ENCODE measurements at places on chromosomes 1 and 21. TPM values are rescaled to one million over a fixed set of nuclear protein-coding genes. Genes with fewer than 3 reads are reported as not detected.

DNA sequence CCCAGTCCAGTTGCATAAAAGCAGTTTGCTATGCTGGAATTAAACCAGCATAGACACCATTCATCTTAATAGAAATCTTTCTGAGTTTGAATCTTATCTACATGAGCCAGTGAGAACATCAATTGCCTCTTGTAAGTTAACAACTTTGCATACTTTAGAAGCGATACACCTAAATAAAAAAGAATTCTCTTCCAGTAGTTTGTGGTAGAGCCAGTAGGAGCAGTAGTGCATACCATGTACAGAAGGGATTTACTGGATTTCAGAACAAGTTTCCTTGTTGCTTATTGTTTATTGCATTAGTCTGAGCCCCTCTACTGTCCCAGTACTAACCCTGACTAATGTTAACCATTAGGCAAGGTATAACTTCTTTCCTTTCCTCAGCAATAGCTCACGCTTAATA lies 313.1 kb downstream of the TGFB2 start:
- no peak for DNase-seq

DNA sequence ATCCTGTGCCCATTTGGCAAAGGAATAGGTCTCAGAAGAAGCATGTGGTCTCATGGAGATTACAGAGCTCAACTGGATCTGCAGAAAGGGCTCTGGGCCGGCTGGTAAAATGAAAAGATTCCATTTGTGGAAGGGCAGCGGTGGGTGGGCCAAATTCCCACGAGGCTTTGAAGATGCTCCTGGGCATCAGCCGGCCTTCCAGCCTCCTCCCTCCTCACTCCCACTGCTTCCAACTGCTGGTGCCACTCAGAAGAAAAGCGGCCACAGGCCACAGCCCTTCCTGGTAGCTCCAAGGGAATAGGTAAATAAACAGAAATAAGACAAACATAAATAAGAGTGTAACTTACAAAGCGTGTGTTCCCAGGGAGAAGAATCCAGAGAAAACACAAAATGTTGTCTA lies 136.3 kb upstream of the SLC44A3 start:
- no peak for DNase-seq

GRCh38 chr1:82110366-82111254 lies 309.9 kb downstream of the ADGRL2 start:
- no peak for DNase-seq

Gene ZNF648
- not detected for total RNA-seq

- DNase-seq: no peak
These were observed 171.0 kb downstream of the EIF4G3 start for GRCh38 chr1:21005466-21006239.

DNA sequence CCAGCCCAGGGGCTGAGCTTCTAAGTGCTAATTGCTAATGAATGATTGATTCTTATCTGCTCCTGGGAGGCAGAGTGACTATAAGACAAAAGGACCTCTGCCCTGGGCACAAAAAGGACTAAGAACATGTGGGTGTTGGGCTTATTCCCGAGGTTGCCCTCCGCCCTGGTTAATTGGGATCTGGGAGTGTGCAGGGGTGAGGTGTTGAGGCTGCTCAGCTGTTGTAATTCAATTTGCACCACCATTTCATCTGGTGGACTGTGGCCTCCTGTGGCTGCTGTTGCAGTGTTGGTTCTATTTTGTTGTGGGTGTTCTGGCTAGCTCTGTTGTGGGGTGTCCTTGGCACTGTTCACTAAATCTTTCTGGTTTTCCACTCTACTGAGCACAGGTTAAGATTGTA lies 13.3 kb downstream of the KNCN start:
- no peak for DNase-seq

- no peak for DNase-seq
These were observed 30.4 kb downstream of the ZNF281 start for GRCh38 chr1:200379432-200379757.

- no peak for DNase-seq
These were observed 160.1 kb upstream of the NFIA start for GRCh38 chr1:60922304-60922703.

GRCh38 chr1:159826441-159827101 lies at the start of gene SLAMF8:
SLAMF8 (plus strand) TSS chr1:159826873; CDS start chr1:159826899, 26 bp downstream.
- no peak for DNase-seq

DNA sequence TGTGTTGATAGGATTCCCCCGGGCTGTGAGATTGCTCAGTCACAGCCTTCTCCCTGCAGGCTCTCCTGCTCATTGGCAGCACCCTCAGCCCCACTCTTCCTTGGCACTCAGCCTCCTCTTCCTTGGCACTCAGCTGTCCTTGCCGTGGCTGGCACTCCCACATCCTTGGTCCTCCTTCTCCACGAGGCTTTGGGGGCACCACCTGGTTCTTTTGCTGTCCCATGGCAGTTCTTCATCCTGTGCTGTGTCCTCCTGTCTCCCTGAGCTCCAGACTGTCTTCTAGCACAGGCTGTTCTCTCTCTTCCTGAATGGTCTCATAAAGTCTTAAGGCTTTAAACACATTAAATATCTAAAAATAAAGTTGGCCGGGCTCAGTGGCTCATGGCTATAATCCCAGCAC lies 27.0 kb downstream of the PKNOX1 start:
- DNase-seq: no peak

Gene RBP7
- total RNA-seq: 0.61 TPM

DNA sequence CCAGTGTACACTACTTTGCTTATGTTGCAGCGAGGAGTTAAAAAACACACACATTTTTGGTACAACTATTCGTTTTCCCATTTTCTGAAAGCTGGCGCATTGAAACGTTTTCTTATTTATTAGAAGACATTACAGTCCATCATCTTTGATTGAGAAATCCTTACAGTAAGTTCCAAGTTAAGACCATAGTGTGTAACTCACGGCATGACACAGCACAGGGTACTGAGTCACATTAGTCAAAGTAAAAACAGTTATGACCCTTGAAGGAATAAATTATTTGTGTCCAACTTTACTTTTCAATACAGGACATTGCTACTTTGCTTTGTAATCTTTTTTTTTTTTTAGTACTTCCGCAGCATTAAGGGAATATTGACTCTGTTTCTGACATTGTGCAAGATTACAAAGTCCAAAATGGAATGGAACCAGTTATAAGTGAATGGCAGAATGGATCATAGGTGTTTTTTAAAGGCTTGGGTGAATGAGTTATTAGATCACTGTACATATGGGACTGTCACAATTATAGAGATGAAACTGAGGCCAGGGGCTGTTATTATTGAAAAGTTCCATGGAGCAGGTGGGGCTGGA lies 11.7 kb downstream of the PTGFRN start:
- no peak for DNase-seq

Gene PTGFR
- not detected for total RNA-seq

Gene MYOG
- total RNA-seq: not detected

DNA sequence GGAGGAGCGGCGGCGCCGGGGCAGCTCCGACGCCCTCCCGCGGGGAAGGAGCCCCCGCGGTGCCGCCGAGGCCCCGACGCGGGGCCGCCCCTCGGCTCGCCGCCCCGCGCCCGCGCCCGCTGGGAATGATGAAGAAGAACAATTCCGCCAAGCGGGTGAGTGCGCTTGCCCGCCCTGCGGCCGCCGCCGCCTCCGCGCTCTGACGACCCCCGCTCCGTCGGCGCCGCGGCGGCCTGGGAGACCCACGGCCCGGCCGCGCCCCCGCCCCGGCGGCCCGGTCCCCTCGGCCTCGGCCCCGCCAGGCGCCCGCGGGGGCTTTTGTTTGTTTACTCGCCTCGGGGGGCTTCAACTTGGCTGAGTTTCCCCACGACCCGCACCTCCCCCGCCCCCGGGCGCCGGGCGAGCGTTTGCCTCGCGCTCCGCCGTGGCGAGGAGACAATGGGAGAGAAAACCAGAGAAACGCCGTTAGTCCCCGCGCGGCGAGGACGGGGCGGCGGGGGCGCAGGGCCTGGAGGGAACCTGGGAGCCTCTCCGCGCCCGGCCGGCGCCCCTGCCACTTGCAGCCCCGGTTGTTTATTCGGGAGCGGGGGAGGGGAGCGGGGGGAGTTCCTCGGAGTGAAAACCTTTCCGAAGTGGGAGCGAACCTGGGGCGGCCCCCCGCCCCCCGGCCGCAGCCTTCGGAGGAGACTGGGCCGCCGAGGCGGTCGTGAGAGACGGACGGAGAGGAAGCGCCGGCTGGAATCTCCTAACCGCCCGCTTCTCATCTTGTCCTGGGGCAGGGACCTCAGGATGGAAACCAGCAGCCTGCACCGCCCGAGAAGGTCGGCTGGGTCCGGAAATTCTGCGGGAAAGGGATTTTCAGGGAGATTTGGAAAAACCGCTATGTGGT lies 661 bp downstream of the PLEKHO1 start:
- DNase-seq: no peak

Gene CHIA
- not detected for total RNA-seq

- DNase-seq: no peak
These were observed 45.9 kb downstream of the SYT6 start for GRCh38 chr1:114107474-114108435.

Gene GPR37L1
- total RNA-seq: 0.33 TPM

Gene KCNH1
- not detected for total RNA-seq

DNA sequence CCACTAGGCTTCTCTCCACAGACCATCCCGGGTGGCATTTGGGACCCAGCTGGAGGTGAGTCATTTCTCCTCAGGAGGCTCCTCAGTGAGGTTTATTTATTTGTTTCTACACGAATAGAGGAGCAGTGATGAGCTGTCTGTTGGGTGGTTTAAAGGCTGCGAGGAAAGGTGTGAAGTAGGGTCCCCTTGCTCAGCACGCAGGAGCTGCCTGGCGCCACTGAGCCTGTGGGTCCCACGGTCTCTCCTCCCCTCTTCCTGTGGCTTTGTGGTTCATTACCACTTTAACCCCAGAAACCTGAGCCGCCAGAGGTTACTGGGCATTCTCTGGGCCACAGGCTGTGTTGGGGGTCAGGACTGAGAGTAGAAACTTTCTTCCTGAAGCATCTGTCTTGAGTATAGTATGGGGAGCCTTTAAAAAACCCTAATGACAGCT lies 39.9 kb downstream of the IL6R start:
- DNase-seq: no peak

DNA sequence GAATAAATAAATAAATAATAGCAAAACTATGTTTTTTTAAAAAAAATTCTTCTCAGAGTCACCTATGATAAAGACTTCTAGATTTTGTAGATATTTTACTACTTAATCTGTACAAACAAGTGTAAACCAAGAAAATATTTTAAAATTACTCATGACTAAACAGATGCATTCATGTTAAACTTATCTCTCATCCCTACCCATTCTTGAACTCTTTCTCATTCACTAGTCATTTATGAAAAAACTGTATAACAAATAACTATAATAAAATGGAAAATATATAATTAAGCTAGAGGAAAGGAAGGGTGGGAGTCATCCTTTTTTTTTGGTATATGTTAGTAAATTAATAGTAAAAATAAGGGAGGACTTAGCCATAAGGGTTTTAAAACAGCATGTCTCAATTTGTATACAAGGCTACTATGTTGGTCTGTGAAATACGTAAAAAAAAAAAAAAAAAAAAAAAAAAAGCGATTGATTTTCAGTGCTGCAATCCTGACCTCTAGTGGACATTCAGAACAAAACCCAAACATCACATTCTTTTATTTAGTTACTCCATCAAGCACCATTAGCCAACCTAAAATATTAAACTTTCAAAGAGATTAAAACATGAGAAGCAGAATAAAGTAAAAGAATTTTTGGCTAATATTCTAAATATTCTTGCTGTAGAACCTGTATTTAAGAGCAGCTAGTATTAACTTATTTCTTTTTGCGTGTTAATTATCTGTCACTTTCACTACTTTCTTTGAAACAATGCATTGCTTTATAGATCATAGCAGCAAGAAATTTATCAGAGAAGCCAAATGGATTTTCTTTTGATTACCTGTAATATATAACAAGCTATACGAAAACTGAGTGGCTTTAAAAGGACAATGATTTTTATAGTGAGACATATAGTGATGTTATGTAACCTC lies 255.8 kb upstream of the CACYBP start:
- no peak for DNase-seq

Gene MEX3A
- total RNA-seq: 6.6 TPM

- no peak for DNase-seq
These were observed 134.7 kb upstream of the CD34 start for GRCh38 chr1:208045463-208046260.

- no peak for DNase-seq
These were observed 12.0 kb downstream of the DUSP10 start for GRCh38 chr1:221729771-221730330.

GRCh38 chr1:234701737-234702341 lies 91.9 kb upstream of the IRF2BP2 start:
- DNase-seq: no peak

DNA sequence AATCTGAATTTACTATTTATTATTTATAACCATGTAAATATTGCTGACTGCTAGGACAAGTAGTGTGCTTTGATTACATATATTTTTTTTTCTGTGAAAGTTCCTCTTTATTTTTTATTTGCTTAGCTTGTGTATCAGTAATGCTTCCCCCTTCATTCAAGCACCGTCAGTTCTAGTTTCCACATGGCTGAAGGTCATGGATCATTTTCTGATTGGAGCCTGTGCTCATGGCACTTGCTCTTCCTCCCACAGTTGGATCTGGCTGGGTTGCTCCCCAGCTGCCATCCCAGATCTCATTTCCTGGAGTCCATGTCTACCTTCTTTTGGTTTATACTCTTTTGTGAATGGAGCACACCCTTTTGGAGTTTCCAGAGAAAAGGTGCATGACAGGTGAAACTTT lies 57.0 kb upstream of the IGSF5 start:
- no peak for DNase-seq

DNA sequence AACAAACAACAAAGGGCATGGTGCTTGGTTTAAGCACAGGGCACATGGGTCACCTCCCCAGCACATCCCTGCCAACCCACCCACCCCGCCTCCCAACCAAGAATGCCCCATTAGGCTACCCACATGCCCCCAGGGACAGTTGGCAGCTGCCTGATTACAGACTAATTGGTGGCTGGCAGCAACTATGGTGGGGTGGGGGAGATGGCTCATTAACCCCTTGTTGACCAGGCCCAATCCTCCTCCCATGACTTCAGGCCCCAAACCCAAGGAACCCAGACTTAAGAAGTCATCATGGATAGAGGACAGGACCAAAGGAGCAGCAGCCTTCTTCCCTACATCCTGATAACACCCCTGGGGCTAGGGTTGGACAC lies 1.3 kb downstream of the RIMS3 start:
- no peak for DNase-seq
